Anterior cingulate cortex (tissue), 58 donors: ENCODE measurements at places on chromosomes 1 and 21.

GRCh38 chr1:32361674-32362473, 411 bp downstream of the FAM229A start:
- peak; percentile 50 for DNase-seq

- no peak for DNase-seq
These were observed 41.4 kb downstream of the RNF115 start for GRCh38 chr1:145782272-145783099.

DNA sequence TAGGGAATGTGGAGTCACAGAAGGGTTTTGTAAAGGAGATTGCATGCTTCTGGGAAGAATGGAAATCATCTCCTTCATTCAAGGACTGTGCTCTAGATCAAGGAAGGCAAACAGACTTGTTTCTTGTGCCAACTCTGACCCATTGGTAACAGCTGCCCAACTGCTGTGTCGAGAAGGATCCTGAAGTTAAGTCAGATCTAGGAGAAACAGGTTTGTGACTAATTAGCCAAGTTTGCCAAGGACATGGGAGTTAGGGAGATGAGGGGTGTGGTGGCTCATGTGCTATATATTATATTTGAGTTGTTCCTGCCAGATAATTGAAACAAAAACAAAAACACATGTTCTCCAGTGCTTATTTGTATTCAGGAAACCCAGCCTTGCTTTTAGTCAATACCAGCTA, 251.2 kb upstream of the USP24 start:
- no peak for DNase-seq

DNA sequence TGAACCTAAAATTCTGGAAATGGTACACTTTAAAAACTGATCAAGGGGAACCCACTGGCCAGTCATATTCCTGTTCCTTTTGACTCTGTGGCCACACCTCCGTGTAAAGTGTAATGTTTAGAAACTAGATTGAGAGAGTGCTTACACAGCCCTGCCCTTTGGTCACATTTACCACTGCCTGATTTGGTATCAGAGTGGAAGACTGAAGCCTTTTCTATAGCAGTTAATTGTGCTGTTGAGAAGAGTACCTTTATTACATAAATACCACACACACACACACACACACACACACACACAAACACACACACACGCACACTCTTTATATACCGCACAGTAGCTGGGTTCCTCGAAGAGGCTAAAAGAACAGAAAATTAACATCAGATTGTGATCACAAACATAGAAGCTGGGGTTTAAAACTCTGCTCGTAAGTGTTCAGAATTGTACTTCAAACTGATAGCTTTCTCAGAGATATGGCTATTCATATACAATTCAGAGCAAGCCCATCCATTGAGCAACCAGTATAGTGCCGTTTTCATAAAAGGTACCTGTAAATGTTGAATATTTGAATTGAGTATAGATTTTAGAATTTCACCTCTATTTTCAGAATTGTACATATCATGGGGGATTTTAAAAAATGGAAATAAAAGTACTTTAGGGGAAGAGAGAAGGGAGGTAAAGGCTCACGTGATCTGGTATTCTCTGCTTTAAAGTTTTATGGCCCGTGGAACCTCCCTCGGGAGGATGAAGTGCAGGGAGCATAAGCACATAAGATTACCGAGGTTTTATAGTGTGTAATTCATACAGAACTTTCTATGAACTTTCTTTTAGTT, 37.5 kb downstream of the CAMTA1 start:
- DNase-seq = no peak

- DNase-seq = no peak
These were observed 99.0 kb upstream of the C1orf105 start for GRCh38 chr1:172321451-172321850.

DNA sequence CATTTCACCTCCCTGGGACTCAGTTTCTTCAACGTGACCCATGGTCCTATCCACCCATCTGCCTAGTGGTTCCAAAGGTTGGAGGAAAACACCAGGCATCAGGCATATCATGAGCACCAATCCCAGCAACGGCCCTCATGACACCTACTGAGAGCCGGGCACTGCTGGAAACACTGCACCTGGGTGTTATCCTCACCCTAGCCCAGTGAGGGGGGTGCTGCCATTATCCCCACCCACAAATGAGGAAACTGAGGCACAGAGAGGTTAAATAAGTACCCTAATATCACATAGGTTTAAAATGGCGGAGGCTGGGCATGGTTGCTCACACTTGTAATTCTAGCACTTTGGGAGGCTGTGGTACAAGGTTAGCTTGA, 206.9 kb downstream of the MATN1 start:
- no peak for DNase-seq

GRCh38 chr1:169012416-169012815, 94.1 kb upstream of the ATP1B1 start:
- no peak for DNase-seq

DNA sequence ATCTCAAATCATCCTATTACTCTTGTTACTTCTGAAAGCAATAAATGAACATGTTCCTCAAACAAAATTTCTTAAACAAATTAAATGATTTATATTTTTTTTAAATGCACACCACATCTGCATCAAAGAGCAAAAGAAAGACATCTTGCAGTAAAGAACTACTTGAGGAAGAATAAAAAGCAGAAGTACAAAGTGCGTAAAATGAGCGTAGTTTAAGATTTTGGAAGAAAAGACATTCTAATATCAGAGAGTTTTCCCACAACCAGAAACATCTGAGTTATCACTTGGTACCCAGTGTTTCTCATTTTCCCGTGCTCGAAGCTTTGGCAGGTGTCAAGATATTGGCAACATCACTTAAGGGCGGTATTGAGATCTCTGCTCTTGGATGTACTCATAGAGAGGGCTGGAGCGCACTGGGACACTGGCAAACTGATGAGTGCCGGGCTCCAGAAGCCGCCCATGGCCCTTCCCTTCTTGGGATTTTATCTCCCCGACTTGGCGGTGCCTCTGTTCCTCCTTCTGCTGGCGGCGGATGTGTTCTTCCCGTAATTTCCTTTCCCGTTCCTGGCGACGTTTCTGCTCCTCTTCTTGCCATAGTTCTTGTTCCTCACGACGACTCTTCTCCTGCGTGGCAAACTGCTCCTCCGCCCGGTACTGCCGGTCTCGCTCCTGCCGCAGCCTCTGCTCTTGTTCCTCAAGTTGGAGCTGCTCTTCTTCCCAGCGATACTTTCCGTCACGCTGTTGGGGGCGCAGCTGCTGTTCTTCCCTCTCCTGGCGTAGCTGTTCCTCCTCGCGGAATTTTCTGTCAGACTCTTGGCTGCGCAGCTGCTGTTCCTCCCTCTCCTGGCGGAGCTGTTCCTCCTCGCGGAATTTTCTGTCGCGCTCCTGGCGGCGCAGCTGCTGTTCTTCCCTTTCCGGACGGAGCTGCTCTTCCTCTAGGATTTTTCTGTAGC, 7.9 kb downstream of the TCHH start:
- DNase-seq = no peak

DNA sequence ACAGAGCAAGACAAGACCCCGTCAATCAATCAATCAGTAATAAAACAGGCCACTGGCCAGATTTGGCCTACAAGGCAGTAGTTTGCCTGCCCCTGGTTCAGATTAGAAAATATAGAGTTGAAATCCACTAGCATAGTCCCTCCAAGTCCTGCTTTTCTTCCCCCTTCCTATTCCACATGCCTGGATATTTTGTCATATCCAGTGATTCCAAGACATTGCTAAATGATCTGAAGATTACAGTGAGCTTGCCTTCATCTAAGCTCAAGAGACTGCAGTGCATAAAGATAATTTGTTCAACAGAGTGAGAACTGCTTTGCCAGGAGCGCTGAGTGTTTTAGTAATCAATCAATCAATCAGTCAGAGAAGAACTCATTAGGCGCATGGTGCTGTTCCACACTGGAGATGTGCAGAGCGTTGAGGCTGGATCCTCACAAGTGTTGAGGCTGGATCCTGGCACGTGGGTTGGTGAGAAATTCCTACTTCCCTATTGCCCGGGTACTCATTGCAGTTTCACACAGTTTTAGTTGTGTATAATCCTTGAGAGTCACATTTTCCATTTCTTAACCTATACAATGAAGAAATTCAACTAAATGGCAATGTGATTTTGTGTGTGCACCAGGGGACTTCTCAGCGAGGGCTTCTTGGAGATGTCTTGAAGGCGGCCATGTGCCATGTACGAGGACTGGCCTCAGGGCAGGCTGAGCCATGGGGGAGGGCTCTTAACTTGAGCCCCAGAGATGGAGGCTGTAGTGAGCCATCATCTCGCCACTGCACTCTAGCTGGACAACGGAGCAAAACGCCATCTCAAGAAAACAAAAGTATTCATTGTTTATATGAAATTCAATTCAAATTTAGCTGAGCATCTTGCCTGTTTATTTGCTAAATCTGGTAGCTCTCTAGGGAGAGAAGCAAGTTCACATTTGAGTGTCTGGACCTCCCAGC, 76.3 kb downstream of the TOMM20 start:
- no peak for DNase-seq

DNA sequence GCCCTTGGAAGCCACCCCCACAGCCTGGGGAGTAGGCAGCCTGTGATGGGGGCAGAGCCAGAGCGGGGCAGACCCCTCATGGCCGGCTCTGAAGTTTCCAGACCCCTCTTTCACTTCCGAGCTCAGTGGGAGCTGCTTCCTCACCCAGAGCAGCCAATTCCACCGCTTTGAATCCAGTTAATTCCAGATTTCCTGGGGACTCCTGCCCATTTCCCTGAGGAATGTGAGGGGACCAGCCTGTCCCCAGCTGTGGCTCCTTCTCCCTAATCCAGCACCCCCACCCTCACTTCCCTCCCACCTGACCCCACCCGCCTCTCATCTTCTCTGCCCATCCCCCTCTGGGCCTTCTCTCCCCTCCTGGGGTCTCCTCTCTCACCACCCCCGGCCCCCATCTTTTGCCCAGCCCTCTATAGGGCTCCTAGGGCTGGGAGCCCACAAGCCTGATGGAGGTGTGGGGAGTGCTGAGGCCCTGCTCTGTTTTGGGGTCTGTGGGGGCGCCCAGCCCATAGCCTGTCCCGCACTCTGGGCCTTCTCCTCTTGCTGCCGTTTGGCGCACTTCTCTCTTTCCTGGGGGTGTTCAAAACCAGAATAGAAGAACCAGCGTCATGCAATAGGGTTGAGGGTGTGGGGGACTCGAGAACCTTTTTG, 26.2 kb upstream of the TNFRSF1B start:
- no peak for DNase-seq

GRCh38 chr1:3518256-3518655, 63.8 kb downstream of the ARHGEF16 start:
- DNase-seq = no peak

DNA sequence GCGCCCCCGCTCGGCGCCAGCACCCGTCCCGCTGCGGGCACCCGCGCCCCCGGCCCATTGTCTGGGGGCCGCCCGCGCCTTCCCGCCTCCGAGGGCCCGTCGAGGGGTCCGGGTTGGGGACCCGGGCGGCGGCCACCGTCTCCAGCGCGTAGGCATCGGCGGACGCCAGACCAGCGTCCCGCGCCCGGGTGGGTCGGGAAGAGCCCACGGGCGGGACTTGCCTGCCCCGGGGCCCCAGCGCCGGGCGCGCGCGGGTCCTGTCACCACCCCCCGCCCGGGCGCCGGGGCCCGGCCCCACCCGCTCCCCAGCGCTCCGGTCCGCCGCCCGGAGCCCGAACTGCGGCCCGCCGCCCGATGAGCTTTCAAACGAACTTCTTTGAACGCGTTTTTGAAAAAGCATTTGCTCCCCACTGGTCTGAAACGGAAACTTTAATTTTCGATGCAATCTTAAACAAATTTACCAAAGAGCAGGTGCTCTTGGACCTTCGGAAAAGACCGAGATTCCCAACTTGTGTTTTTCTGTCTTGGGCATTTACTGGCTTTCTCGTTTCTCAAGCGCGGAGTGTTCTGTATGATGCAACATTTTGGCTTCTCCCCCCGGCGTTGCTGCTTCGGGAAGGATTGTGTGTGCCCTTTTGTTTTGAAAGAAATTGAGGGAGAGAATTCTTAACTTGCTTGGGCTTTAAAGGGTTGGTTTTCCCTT, 615 bp downstream of the CLIC4 start:
- peak; percentile 42 for DNase-seq

DNA sequence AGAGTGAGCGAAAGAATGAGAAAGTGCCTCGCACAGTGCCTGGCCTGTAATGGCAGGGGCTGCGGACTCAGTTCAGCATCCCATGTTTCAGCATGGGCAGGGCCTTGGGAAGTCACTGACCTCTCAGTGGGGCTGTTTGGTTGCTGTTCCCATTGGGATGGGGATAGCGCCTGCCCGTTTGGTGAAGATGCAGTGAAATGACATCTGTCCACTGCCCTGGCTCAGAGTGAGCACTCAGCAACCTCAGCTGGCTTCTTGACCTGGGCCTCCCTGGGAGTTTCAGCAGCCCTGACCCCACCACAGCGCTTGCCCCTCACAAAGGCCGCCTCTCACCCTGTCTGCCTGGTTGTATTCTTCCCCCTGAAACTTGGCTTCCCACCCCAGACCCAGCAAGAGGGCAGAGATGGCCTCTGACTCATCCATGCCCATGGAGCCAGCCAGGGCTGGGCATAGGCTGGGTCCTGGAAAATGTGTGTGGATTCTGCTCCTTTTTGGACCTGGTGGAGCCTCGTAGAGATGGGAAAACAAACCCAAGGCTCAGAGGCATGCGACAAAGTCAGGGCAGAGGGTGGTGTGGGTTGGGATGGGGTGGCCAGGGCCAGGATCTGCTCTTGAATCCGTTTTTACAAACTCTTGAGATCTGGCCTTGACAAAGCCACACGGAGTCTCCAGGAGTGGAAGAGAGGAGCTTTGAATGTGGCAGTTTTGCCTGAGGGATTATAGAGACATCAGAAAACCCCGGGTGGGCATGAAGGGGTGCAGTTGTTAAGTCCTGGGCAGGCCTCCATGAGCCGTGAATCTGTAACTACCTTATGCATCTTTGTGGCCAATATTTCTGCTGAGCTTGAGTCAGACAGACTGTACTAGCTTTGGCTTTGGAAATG, 1.2 kb downstream of the XKR8 start:
- no peak for DNase-seq

DNA sequence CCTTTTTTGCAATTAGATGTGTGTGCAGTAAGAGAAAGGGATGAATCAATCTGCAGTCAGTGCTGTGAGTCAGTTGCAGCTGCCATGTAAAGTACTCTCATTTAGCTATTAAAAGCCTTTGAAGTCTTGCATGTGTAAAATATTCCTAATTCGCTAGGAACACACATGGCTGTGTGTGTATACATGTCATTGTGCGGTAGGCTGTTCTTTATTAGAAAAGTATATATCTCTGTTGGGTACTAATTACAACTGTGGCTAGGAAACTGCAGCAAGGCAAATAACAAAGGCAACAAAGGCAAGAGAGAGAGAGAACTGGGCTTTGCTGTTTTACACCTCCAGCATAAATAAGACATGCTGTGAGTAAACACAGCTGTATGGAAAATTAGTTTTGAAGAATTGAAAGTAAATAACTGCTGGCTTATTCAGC, 41.7 kb downstream of the EPB41 start:
- no peak for DNase-seq

DNA sequence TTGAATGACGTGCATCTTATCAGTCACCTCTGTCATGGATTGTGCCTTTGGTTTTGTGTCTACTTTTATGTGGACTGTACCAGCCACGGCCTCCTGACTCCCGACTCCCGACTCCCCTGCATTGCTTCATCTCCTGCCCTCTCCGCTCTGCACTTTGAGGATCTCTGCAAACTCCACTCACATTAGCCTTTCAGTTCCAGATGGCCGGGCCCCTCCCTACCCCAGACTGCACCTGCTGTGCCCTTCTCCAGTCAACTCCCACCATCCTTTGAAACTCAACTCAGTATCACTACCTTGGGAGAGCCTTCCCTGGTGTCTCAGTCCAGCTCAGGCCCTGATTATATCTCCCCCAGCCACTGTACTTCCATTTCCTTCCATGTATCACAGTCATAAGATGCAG, 71.4 kb downstream of the MDM4 start:
- DNase-seq = no peak
